Stimulated activated CD4-positive, alpha-beta T cell treated with anti-CD3 and anti-CD28 coated beads, Interleukin-15, amount 100 ng/mL, for 1 hour (primary cell): ENCODE measurements at places on chromosomes 2 and 18.

- no peak for DNase-seq
These were observed 216.4 kb downstream of the STK39 start for GRCh38 chr2:168030862-168031624.

DNA sequence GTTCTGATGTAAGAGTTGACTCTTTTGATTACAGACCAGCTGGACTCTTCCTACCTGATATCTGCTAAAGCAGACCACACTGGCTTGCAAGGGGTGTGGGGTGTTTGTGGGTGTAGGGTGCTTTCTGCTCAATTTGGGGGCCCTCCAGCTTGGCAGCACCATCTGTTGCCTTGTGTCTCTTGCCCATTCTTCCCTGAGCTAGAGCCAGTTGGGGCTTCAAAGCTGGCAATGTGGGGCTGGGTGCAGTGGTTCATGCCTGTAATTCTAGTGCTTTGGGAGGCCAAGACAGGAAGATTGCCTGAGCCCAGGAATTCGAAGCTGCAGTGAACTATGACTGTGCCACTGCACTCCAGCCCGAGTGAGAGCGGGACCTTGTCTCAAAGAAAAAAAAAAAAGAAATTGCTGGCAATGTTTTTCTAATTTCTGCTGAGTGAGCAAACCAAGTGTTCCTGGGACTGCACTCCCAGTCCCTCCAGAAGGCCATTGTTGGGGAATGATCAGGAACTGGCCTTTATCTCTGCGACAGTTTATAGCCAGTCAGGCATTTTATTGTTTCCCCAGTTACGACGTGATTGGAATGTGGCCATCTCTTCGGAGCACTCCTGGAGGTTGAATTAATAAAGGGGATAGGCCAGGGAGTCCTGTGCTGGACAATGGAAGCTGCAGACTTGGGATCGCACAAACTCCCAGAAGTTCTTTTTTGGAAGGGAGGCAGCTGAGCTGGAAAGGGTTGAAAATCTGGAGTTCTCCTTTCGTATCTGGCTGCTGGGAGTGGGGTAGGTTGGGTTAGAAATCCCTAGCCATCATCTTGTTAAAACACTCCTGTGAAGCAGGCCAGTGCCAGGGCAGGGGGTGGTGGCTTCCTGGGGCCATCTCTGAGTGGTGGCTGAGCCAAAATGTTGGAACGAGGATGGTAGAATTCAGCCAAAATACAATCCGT, 57.2 kb downstream of the LIPG start:
- DNase-seq, result no peak

- DNase-seq, result no peak
These were observed 30.7 kb downstream of the IGFBP5 start for GRCh38 chr2:216664593-216665034.

DNA sequence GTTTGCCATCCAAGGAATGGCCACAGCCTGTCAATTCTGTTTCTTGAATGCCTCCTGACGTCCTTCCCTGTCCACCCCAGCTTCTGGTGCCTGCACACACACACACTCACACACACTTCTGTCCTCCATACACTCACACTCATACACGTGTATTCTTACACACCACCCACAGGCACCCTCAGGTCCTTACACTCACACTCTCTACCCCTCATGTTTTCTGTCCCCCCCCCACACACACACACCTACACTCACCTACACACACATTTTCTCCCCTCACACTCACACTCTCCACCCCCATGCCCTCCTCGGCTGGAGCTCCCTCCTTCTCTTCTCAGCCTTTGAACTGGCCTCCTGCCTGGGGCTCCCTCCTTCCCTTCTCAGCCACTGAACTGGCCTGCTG, 148.0 kb upstream of the SALL3 start:
- no peak for DNase-seq

GRCh38 chr18:62976227-62976626, 260.9 kb downstream of the PHLPP1 start:
- no peak for DNase-seq

DNA sequence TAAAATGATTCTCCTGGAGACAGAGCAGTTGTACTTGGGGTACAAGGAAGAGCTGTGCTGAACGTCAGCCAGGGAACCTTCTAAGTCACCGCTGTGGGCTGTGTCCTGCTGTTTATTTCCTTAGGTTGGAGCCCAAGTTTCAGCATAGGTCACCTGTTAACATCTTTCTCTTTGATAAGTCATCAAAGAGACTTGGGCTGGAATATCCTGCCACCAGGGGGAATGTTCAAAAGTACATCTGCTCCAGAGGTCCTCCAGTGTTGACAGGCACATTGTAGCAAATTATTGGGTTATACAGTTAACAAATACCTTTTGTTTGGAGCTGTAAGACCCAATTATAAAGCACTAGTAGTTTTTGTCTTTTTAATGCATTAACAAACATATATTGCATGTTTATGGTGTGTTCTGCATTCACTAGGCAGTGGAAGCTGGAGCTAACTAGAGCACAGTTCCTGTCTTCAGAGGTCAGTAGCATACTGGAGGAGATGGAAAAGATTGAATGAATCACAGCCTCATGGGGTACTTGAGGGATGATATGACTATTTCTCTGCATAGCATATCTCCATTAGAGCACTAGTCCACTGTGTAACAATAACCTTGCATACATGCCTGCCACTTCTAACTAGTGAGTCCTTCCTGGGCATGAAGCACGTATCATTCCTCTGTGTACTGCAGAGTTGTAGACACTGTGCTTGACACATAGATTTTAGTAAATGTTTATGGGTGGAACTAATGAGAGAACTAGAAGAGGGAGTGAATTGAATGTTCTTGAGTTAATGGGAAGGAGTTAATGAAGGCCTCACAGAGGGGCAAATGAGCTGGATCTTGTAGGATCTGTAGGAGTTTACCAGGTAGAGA, 182.1 kb downstream of the AGAP1 start:
- no peak for DNase-seq

DNA sequence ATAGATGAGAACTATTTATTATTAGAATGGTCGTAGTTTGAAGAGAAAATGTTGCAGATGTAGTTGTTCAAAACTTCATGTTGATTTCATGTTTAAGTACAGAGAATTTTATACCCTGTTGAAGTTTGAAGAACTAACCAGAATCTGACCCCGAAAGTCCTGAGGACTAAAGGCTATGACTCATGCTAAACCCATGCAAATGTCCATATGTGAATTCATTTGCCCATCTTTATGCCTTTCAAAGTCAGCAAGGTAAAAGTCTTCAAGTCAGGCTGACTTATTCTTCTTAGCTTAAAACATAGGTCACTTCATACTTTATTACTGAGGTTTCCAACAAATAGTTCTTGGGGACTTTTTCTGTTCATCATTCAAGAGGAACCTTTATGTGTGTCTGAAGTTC, 185.5 kb downstream of the CCDC85A start:
- DNase-seq, result no peak

- DNase-seq, result no peak
These were observed 672.6 kb downstream of the EPHA4 start for GRCh38 chr2:220899492-220899891.

- no peak for DNase-seq
These were observed 60.7 kb downstream of the LRRFIP1 start for GRCh38 chr2:237688081-237688480.

DNA sequence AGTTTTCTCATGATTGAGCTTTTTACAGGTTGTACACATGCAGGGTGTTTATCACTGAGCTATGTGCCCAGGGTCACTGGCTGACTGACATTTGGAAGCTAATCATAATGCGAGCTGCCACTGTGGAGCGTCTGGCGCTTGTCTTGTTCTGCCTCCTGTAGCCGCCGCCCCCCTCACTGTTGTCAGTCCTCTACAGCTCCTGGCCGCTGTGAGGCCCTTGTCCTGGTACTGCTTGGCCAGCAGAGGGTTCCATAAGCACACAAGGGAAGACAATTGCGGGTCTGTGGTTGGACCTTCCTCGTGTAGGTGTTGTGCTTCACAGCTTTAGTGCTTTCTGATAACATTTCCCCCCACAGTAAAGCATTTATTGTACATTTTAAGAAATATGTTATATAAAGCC, 105.6 kb upstream of the LDLRAD4 start:
- DNase-seq, result no peak

- no peak for DNase-seq
These were observed 111.1 kb downstream of the ADCYAP1 start for GRCh38 chr18:1015777-1016176.

- no peak for DNase-seq
These were observed 95.7 kb downstream of the ASXL3 start for GRCh38 chr18:33673689-33674088.

DNA sequence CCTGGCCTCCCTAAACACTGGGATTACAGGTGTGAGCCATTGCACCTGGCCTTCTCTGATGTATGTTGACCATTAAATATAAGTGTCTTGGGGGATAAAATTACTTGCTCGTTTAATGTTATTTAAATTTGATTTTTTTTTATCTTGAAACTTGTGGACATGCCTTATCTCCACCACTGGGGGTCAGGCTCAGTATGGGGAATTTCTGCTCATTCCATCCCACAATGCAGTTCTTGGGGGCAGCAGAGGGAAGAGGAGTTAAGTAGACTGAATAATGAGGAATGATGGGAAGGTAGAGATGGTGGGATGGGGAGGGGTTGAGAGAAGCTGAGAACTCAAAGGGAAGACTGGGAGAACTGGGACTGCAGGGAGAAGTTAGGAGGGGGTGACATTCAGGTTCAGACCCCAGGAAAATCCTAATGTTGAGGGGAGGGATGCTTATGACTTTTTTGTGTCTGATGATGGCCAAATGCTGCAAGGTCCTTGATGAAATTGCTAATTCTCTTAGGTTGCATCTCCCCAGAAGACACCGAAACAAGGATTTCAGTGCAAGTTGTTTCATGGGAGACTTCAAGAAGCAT, 174.2 kb downstream of the MIB1 start:
- no peak for DNase-seq

GRCh38 chr2:109476641-109477441, 136.9 kb downstream of the SEPTIN10 start:
- DNase-seq, result no peak

GRCh38 chr18:28781616-28782362, 604.9 kb upstream of the CDH2 start:
- no peak for DNase-seq

DNA sequence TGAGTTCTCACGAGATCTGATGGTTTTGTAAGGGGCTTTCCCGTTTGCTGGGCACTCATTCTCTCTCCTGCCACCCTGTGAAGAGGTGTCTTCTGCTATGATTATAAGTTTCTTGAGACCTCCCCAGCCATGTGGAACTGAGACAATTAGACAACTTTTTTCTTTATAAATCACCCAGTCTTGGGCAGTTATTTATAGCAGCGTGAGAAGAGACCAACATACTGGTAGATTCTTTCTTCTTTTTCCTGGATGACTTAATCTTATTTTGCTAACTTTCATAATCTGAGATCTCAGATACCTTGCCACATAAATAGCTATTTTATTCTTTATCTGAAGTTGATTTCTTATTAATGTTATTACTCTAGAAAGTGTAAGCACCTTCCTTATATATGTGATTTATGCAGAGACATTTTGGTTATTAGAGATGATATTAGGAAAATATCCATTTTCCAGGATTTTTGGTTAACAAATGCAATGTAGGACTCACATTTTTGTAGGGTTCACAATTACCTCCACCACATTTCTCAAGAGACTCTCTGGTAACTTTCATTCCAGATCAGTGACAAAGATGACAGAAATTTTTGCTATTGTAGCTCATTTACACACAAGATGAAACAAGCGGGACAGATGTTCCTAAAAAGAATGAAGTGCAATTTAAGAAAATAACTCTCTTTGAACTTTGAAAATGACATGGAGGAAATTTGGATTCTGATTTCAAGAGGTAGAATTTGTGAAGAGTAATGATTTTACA, 97.9 kb upstream of the RND3 start:
- DNase-seq, result no peak

DNA sequence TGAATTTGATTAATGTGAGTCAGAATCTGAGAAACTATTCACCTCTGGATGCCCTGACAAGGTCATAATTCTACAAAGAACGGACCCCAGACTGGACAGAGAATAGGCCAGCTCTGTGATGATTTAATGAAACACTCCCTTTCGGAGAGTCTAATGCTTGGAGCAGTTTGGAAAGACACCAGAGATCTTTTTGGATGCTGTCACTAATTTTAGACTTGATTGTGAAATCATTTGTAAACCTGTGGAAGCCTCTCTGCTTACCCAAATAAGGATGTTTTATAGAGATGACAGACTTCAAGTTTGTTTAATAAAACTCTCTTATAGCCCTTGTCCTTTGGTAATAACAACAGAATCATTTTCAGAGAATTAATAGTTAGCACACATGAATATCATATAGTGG, 83.5 kb downstream of the MYL12B start:
- no peak for DNase-seq

DNA sequence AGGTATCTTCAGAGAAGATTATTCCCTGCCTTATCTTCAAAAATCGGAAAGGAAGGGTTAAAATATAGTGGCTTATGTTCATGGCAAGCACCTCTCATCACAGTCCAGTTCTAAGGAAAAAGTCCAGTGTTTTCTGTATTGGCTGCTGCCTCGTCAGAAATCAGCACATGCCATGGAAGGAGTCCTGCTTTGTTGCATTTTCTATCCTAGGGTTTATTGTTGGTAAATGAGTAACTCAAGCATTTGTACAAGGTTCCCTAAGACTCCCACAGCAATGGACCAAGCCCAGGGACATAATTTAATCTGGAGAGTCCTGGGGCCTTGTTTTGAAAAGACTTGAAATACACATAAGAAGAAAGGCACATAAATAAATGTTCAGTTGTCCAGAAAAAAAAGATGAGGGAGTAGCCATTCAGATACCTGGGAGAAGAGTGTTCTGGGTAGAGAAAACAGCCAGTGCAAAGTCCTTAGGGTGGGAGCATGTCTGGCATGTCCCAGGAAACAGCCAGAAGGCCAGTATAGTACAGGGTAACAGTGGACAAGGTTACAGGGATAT, 26.4 kb downstream of the NBEAL1 start:
- no peak for DNase-seq

- no peak for DNase-seq
These were observed 88.6 kb upstream of the FHL2 start for GRCh38 chr2:105487142-105488069.

GRCh38 chr18:67581178-67581577, 64.7 kb upstream of the DSEL start:
- no peak for DNase-seq

DNA sequence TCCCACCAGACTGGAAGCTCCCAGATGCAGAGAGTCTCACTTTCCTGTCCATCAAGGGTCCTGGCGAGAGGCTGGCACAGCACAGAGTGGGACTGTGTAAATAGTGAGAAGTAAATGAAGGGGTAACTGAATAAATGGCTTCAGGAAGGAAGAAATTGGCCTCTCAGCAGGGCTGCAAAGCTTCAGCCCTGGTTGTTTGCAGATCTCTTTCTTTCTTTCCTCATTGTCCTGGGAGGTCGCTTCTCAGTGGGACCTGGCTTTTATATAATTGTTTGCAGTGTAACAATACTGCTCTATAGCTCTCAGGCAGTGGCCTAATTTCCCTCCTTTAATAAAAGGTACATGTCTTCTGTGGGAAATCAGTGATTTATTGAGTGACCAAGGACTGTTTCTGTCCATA, 74.9 kb upstream of the GPR45 start:
- no peak for DNase-seq

DNA sequence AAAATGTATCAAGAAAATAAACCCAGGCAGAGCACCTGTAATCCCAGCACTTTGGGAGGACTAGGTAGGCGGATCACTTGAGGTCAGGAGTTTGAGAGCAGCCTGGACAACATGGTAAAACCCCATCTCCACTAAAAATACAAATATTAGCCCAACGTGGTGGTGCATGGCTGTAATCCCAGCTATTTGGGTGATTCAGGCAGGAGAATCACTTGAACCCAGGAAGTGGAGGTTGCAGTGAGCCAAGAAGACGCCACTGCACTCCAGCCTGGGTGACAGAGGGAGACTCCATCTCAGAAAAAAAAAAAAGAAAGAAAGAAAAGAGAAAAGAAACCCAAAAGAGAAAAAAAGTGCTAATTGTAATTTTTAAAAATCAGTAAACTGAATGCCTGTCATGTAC, 41.4 kb downstream of the DDX18 start:
- no peak for DNase-seq
